AG04450 (cell line): ENCODE measurements at places on chromosomes 11 and 22.
A peak's percentile ranks its signal among the peaks of the same experiment; 100 is the strongest.

GRCh38 chr22:33650244-33650643 is 270.0 kb downstream of the LARGE1 start:
- DNase-seq: no peak

DNA sequence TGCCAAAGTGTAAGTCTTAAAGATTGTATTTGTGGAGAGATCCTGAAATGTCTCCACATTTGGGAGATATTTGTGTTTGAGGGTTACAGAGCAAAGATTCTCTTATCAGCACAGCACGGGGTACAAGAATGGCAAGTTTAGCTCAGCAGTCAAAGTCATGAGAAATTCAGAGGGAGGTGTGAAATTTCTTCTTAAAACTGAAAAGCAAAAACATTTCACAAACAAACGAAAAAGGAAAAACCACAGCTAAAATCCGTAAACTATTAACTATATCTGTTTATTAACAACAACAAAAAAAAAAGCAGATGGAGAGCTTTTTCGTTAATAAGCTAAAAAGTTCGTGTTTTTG is 40.9 kb upstream of the ETS1 start:
- no peak for DNase-seq

GRCh38 chr11:69968396-69969347 is 109.4 kb upstream of the ANO1 start:
- DNase-seq: no peak

DNA sequence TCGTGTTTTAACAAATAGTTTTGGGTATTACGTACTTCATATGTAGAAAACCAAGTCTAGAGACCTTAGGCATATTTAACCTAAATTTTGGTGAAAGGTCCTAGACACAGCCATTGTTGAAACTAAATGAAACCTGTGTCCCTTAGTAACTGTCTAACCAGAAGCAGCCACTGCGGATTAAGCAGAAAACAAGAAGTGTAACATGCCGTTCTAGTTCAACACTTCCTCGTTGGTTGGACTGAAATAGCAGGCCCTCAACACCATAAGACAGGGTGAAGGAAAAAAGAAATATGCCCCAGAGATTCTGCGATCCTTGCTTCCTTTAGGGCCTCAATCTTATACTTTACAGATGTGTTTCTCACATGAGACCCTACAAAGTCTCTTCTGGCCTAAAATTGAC is 2.0 kb downstream of the NAA40 start:
- DNase-seq: no peak

DNA sequence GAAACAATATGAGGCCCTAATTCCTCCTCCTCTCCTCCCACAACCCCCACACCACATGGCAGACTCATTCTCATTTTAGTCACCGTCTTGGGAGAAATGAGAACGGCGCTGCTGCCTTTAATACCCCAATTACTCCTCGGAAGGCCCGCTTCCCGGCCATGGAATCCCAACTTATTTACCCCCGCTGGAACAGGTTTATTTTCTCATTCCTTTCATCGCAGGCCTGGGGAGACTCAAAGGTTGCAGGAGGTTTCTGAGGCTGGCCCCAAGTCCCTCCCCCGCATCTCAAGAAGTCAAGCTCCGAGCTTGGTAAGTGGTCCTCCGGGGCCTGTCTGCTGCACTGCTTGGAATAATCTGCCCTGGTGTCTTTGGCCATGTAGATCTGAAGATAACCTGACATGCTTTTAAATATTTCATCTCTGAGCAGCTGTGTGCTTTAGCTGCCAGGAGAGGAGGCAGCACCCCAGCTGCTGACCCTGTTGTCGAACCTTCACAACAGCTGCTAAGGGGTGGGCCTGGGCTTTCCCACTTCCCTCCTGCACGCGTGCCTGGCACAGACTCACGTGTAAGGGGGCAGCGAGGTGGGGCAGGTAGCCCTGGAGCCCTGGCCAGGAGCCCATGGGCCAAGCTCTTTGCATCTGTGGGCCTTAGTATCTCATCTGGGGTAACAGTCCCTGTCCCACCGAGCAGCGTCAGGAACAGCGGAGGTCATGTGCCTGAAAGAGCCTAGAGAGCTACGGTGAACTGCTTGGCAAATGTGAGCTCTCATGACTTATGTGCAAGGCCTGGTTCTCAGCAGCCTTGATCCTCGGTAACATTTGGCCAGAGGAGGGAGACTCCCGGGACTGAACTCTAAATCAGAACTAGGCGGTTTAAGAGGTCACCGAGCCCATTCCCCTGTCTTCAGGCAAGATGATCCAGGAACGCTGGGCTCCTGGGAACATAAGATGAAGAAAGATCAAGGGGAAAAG is 164.6 kb downstream of the ST3GAL4 start:
- DNase-seq: no peak

DNA sequence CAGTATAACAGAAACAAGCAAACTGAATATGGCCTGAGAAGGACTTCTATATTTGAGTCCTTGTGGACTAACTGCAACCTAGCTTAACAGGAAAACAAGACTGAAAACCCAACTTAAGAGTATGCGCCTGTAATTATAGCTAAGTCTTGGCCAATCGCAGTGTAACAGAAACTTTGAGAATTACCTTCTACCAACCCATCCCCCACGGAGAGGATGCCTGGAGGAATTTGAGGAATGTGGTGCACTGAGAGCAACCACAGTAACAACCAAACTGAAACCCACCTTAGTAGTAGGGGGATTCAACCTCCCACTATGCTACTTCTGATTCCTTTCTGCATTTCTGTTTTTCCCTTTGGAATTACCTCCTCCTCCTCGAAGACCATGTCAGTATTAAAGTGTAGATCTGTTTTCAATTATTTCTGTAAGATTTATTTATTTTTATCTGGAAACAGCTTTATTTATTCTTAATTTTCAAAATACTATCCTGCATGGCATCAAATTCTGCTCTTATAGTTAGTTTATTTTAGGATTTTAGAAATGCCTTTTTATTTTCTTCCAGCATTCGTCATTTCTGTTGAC is 393.6 kb downstream of the KCNA4 start:
- DNase-seq: no peak

DNA sequence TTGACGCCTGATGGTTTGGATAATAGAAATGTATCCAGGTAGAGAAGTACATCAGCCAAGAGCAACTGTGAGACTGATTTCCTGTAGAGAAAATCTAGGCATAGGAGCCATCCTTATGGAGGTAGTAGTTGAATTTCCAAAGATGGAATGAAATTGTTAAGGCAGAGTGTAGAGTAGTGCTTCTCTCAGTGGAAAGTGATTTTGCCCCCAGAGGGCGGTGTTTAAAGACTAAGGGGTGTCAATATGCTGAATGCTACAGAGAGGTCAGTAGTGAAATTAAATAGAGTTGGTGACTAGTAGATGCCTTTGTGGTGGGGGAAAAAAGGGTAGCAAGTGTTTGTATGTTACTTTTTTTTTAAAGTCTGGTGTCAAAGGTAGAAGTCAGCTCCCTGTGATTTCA is 54.5 kb downstream of the TRIM44 start:
- DNase-seq: no peak

DNA sequence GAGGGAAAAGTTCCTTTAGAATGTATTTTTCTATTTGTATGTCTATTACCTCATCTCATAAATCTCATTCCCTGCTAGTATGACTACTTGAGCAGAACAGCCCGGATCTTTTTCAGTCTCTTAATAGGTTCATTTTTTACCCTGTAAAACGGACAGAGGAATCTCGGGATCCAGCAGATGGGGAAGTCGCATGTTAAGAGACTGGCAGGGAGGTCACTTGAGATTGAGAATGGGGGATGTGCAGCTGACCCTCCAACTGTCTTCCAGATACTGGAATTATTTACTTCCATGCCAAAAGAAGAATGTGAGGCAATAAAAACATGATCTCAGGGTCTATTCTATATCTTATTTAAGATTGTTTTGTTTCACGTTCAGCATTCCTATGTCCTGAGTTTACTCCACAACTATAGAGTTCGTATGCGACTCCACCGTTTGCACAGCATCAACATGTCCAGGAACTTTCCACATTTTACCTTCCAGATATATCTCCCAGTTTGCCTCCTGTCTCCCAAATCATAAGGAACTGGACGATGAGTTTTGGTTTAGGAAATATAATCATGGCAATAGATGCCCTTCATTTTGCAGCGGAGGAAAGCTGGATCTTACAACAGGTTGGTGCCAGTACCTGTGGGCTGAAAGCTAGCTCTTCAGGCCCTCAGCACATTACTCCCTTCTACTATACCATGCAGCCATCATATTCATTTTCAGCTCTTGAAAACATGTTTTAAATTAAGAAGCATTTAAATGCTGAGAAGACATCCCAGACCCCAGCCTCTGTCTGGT is 181.5 kb downstream of the MAML2 start:
- no peak for DNase-seq

GRCh38 chr11:128884703-128885338 is 6.3 kb upstream of the KCNJ5 start:
- DNase-seq: peak; percentile 33

- no peak for DNase-seq
These were observed 1.5 kb downstream of the ASPHD2 start for GRCh38 chr22:26430600-26430999.

DNA sequence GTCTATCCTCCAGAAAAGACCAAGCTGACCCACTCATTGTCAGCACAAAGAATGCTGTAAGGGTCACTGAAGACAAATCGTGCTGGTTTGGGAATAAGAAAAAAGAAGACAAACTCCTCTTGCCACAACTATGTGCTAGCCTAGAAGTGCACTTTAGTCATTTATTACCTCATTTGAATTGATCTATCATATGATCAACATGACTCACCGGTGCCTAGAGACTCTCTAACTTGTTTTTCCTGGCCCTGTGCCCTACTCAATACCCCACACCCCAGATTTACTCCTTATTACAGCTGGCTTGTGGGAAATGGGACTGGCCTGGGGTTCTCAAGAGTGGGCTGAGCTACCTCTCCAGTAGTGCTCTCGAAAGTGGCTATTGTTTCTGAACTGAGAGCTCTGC is 35.9 kb upstream of the HORMAD2 start:
- DNase-seq: peak; percentile 78

DNA sequence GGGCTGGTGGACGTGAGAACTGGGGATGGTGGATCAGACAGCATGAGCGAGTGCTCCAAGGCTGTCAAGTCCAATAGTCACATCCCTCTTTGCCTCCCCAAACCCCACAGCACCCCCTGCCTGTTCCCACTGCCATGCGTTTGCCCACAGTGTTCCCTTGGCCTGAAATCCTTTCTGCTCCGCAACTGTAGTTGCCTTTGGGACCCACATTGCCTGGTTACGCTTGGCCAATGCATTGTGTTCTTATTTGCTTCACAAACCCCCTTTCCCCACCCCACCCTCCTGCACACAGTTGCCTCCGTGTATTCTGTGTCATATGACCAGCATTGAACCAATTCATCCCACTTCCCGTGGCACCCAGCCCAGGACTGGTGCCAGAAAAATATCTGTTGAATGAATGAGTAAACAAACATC is 2.1 kb upstream of the KIAA0930 start:
- DNase-seq: no peak

GRCh38 chr22:44640618-44641155 is 61.3 kb upstream of the PRR5 start:
- no peak for DNase-seq

GRCh38 chr11:27410272-27410671 is 47.3 kb upstream of the CCDC34 start:
- no peak for DNase-seq

DNA sequence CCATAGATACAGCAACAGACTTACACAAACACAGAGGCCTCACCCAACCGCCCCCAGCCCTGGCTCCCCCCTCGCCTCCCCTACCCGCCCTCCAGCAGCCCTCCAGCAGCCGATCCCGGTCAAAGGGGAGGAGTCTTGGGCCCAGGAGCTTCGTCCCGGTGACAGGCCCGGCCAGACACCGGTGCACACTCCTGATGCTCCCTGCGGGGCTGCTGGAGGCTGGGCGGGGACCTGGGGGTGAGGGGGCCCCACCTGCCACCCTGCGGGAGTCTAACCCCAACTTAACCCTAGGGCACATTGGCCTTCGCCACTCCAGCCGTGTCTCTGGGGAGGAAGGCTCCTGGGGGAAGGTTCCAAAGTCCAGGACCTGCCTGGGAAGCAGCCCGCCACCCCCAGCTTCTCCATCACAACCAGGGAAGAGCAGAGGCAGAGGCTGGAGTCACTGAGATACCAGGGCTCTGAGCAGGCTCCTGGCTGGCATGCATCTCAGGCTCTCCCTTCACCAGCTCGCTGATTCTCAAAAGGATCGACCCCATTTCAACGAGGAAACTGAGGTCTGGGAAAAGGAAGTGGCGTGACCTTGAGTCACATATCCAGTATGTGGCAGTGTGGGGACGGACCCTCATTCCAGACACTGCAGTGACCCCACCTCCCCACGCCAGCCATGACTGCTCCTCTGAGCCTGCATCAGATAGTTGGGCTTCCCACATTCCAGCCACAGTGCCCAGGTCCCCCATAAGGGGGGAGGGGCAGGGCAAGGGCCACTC is 14.4 kb downstream of the BCL9L start:
- DNase-seq: no peak

DNA sequence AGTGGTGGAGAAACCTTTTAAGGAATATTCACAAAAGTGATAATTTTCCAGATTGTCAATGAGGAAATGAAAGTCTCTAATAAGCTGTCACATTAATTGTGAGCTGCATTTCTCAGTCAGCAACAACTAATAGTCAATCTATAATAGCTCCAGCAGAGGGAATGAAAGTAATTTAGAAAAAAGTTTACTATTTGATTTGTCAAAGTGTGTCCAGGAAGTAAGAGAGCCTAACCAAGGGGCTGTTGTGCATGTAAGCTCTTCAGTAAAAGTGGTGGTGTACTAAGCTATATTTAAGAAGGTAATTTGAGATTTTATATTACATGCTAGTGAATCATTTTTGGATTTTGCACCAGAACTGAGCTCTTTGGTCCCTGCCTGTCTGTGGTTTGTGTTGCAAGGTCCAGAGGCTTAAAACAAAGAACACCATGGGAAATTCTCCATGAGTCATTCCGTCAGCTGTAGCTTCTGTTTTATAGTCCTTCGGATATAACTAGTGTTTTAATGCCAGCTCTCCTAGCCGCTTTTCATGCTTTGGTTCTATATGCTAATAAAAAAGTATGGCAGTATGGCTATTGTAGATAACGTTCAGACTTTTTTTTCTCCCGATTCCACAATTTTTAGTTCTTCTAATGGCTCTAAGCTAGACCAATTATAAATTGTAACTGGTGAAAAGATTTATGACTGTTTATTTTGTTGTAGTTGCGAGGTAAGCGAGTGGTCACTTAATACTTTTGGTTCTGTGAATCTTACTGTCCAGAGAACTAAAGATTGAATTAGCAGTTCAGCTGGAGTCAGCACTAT is 64.6 kb downstream of the ARHGEF12 start:
- DNase-seq: peak; percentile 94

- DNase-seq: no peak
These were observed 663.2 kb downstream of the CNTN5 start for GRCh38 chr11:99683933-99684332.

DNA sequence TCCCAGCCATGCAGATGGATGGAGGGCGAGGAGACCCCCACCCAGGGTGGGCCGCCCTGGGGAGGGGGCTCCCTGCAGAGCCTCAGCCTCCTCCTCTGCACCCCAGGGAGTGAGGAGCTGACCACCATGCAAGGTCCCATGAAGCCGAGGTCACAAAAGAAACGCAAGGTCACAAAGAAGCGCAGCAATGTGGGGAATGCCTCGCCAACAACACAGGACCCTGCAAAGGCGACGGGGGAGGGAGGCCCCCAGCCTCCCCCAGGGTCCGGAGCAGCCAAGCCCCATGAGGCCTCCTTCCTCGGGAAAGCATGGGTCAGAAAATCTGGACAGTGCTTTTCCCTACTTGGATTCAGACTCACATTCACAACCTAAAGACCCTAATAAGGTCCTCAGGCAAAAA is 191.5 kb downstream of the BRD1 start:
- no peak for DNase-seq

GRCh38 chr22:42814215-42814614 is 42.9 kb downstream of the ARFGAP3 start:
- no peak for DNase-seq

GRCh38 chr22:37060801-37061610 is 9.5 kb downstream of the KCTD17 start:
- no peak for DNase-seq

- DNase-seq: no peak
These were observed 358 bp downstream of the OR52H1 start for GRCh38 chr11:5547982-5548381.
